ENCODE measurements at places on chromosomes 6 and 20.

DNA sequence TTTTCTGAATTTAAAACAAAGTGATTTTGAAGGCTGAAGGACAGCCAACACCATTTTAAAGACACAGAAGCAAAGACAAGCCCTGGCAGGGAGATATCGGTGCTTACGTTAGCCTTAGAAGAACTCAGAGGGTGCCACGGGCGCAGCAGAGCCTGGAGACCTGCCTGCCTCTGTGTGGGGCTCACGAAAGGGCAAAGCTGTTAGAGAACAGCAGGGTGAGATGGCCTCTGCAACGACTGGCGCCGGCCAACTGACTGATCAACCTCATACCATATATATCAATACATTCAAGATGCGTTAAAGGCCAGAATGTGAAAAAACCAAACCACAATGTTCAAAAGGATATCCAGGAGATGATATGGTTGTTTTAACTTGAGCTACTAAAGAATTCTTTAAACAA, 151.0 kb upstream of the RPS6KA2 start:
- DNase-seq, result no peak

GRCh38 chr6:156597095-156597494, 180.1 kb upstream of the ARID1B start:
- no peak for DNase-seq

DNA sequence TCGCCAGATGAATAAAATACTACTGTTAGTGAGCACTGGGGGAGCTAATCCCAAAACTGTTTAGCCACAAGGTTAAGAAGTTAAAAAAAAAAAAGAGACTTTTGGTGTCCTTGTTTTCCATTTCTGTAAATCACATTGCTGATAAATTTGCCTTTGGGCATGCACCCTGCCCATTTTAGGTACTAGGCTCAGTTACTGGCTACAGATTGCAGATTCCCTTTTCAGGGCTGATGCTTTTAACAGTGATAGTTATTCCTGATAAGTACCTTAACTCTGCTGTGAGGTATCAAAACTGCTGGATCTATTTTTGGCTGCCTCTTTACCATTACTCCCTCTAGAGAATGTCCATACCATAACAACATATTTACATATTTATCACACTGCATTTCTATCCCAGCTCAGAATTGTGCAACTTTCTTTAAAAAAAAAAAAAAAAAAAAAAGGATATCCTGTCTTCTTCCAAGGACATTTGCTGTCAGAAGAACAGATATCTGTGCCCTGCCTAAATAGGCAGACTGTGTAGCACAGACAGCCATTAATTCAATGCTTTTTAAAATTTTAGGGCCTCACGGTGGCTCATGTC, 94.5 kb downstream of the SSR1 start:
- no peak for DNase-seq

DNA sequence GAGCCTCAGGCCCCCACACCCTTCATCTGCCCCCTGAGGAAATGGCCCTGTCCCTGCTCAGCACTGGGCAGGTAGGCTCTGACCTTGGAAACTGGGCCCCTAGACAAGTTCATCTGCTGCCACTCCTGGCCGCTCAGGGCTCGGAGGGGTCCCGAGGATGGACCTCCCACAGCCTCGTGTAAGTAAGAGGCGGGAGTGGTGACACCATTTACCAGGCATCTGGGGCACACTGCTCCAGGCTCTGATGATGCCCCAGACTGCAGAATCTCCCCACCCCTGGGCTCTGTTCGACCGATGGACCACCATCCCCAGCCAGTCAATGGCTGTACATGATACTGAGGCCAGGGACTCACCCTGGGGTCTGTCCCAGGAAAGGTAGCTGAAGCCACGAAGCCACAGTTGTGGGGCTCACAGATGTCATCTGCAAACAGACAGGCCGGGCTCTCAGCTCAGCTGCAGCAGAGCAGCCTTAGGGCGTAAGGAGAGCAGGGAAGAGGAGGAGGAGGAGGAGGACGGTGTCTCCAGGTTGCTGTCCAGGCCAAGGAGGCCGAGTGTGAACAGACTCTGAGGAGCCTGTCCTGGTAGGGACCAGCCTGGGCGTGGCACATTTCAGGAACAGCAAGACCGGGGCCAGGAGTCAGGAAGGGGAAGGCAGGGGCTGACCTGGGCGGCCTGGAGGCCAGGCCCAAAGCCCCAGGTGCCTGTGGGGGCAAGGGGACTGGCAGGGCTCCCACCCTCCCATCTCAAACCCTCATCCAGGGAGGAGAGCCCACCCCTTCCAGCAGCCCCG, 300.4 kb downstream of the TAF4 start:
- DNase-seq, result no peak

DNA sequence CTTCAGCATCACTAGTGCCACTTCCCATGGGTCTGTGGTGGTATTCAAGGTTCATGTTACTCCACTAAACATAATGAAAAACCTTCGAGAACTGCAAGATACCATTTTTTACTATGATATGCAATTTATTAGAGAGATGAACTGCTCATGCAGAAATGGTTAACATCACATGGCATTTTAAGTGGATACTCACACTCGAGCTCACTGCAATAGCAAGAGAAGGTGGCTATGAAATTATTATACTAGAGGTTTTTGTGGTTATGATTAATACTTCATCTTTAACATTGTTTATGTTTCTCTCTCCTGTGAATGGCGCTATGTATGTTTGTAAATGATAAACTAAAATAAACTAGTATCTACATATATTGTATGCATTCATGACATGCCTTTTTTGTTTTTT, 35.1 kb downstream of the SCAF8 start:
- no peak for DNase-seq
